CD4-positive, alpha-beta T cell treated with Interleukin-6 for 4 hours (primary cell): ENCODE measurements at places on chromosomes 1 and 21.

DNA sequence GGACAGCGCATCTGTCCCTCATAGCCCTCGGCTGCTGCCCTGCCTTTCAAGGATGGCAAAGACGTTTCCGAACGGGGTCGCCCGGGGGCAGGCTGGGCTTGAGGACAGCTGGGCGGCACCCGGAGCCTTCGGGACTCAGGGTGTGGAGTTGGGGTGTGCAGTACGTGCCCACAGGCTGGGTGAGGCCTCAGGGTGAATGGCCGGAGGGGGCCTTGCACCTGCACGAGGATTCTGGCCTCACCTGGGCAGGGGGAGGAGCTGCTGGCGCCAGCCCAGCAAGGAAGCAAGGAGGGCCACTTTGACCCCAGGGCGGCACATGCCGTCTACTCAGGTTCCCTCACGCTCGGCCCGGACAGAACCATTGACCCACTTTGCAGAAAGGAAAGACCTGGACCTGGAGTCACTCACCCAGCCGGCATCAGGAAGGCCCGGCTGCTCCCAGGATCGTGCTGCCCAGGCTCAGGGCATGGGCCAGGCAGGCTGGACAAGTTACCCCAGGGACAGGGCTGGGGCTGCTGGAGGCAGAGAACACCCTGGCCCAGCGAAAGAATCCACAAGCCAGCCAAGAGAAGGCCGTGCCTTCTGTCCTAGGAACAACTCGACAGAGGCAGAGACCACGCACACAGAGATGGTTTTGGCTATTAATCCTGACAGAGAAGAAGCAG is 65.1 kb upstream of the TTC34 start:
- no peak for DNase-seq

- DNase-seq = no peak
Measured at GRCh38 chr1:147745271-147745670, 15.1 kb downstream of the GJA5 start.

GRCh38 chr1:16009030-16009460 is 5.0 kb downstream of the SRARP start:
- peak; percentile 76 for DNase-seq

DNA sequence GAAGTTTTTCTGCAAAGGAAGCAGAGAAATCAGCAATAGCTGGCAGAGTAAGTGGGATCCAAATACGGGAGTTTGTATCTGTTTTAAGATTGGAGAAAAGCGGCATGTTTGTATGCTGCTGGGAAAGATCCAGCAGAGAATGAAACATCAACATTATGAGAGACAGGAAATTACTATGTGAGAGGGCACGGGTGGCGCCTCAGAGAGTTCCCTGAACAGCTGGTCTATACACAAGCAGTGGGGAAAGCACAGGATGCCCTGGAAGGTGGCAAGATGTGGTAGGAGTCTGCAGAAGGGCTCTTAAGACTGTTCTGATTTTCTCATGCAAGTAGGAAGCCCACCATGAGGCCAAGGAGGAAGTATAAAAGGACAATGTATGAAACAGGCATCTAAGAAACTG is 130.4 kb downstream of the RERE start:
- DNase-seq = no peak

DNA sequence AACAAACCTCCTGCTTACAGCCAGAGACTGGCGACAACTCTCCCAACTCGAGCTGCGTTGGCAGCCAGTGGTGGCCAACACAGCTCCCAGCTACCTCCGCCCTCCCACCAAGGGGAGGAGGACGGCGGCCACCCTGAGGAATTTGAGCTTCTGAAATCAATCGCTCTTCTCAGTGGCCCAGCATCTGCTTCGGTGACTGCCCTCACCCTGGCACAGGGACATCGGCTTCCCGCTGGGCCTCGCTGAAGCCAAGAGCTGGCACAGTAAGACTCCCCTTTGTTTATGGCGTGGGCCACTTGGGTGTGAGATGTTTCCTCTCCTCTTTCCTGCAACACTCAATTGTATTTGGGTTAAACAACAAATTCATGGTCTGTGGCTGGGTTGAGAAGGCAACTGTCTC is 136.2 kb downstream of the ZBTB18 start:
- no peak for DNase-seq

DNA sequence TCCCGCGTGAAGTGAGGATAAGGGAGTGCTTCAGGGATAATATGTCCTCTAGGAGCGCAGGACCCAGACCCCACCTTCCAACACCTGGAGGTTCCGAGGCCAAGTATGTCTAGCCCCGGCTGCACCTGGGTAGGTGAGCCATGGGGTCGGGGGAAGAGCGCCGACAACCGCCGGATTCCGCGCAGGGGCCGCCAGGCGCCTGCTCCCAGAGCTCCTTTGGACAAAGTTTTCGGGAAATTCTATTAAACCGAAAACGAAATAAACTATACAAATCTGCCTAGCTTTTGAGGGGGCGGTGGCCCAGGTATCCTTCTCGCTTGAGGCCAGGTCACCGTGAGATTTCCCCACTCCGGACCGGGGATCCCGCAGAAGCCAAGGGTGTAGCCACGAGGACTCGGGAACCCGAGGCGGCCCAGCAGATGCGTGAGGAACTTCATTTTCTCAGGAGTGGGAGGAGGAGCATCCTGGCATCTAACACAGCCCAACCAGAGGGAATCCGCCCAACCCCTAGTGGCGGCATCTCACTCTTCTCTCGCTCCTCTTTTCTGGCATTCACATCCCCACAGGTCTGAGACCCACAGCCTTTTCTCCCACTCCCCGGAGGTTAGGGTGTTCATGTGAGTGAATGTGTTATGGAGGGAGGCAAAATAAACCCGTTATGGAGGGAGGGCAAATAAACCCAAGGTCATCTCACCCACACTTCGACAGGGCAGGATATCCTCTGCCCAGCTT is 2.3 kb upstream of the DMRTA2 start:
- DNase-seq = no peak

DNA sequence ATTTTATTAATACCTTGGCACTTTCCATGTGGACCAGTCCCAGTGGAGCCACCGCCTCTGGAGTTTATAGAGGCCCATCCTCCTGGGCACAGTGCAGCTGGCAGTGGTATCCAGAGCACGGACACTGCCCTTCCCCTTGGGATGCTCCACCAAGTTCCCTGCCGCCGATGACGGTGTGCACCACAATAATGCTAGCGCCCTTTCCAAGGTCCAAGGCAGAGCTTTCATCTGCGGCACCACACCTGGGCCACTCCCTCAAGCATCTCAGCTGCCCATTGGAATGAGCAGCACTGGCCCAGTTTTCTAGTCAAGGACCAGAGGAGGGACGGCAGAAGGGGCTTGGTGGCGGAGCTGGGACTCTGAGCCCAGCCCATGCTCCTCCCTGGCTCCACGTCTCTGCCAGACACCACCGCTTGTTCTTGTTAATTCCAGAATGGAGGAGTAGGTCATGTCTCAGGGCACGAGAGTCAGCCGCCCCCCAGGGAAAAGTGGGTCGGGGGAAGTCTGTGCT is 24.5 kb downstream of the SIM2 start:
- no peak for DNase-seq

DNA sequence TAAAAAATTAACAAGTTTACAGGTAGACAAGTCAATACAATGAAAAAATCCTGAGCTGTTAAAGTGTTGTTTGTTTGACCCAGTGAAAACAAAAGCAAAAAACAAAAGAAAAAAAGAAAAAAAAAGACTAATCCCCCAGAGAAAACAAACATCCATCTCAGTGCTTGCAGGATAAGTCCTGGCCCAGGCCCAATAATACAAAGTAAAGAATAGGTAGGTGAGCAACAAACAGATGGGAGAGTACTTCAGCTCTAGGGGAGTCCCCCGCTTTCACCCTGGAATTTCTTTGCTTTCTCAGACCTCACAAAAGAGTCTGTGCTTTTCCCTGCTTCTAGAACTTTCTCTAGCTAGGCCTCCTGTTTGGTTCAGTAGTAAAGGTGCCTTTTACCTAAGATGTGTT is 70.3 kb downstream of the ABCA4 start:
- DNase-seq = no peak

- no peak for DNase-seq
Measured at GRCh38 chr1:91526496-91526895, 25.8 kb downstream of the CDC7 start.

DNA sequence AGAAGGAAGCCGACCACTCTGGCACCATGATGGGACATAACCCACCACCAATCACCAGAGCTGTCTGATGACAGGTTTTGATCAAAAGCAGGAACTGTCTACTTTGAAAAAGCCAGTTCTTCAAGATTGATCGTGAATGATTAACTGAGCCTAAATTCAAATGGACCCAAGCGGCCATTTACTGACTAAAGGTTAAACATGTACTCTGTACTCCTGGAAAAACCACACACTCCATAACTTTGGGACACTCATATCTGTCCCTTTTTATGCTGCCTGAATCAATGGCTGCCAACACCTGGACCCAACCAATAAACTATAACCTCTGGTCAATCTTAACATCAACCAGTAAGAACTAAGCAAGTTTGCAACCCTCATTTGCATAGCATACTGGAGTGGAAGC is 206.6 kb downstream of the URB2 start:
- no peak for DNase-seq

GRCh38 chr1:84918726-84919336 is 25.8 kb upstream of the LPAR3 start:
- no peak for DNase-seq

DNA sequence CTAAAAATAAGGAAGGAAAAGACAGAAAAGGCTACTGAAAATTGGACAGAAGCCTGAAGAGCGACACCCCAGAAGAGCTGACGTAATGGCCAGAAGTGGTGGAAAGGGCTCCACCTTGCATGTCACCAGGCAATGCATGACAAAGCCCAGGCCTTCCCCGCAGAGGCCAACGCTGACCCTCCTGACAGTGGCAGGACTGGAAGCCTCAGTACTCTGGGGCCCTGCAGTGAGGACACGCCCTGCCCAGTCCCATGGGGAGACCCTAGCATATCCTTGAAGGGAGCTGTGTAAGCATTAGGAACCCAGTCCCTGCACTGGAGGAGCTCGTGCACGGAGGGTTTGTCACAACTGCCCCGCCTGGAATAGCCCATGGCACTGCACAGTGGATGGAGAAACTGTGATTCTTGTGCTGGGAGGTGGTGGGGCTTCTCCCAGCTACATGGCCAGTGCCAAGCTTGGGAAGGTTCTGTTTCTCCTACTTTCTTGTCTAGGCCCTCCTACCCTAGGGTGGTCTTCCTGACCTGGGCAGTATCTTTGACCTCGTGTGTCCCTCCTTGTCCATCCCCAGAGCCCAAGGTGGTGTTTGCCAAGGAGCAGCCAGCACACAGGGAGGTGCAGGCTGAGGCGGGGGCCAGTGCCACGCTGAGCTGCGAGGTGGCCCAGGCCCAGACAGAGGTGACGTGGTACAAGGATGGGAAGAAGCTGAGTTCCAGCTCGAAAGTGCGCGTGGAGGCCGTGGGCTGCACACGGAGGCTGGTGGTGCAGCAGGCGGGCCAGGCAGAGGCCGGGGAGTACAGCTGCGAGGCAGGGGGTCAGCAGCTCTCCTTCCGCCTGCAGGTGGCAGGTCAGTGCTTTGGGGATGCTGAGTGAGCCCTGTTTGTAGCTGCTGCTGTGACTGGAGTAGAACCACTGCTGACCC is 60.4 kb downstream of the OBSCN start:
- DNase-seq = no peak

DNA sequence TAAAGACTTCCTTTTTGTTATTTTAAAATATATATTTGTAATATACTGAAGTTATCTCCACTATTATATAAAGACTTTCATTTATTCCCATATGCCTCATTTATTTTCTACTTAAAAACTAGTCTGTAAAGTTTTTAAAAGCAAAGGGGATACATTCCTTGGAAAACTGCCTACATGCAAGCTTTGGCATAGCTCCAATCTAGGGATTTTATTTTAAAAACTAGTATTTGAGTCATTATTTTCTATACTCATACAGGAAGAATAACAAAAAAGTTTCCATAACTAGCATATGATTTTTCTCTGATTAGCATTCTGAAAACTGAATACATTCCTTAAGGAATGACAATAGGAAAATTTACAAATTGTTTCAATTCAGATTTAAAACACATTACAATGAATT is 88.9 kb downstream of the COL24A1 start:
- no peak for DNase-seq

DNA sequence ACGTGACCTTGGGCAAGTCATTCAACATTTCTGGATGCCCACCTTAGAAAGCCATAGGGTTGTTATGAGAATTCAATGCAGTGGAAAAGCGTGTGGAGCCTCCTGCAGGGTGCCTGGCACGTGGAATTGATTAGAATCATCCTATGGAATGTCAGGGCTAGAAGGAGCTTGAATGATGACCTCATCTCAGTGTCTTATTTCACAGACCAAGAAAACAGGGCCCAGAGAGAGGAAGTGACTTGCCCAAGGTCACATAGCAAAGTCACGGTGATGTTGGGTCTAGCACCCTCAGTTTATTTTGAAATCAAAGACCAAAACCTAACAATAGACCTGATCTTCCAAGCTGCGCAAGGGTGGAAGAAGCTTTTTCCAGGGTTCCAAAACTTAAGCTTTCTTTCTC is 6.0 kb downstream of the TRABD2B start:
- DNase-seq = no peak

DNA sequence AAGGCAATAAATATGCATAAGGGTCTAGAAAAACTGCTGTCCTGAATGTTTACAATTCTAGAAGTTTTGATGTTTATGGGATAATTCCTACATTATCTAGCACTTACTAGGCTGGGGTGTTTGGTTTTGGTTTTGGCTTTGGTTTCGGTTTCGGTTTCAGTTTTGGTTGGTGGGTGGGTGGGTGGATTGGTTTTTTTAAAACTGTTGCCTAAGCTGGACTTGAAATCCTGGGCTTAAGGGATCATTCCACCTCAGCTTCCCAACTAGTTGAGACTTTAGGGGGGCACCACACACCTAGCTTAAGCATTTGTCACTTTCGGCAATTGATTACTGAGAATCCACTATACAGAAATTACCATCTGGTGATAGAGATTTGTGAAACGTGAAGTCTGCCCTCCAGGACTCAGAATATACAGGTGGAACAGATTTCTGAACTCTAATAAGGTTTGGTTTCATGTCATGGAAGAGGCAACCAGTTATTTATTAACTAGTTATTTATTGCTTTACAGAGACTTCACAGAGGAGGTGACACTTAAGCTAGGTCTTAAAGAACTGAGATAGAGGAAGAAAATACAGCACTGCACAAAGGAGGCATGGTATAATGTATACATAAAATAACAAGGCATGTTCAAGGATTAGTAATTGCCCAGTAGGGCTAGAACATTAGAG is 69.6 kb downstream of the PIK3R3 start:
- peak; percentile 16 for DNase-seq

- no peak for DNase-seq
Measured at GRCh38 chr1:65056234-65056633, 89.9 kb upstream of the JAK1 start.

GRCh38 chr1:227632325-227632724 is 69.0 kb downstream of the ZNF678 start:
- DNase-seq = no peak
